Dorsolateral prefrontal cortex (tissue), 122 donors: ENCODE measurements at places on chromosomes 2 and 18.

GRCh38 chr2:242075696-242076095 lies 206.2 kb downstream of the RTP5 start:
- DNase-seq, result no peak

GRCh38 chr2:66569321-66569851 lies 134.5 kb downstream of the MEIS1 start:
- DNase-seq, result no peak

DNA sequence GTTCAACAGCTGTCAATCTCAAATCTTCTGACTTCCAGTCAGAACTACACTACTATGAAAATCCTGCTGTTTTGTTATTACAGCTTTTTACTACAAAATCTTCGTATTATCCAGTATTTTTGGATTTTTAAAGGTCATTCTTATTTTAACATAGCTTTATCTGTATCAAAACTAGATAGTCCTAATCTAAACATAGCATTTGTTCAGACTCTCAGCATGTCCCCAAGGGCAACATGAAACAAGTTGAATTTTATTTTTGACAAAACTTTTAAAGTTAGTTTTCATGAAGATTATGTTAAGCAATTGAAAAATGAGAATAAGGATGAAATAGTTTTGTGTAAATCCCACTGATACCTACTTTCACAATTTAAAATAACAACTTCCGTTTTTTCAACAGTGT lies 48.1 kb downstream of the PDE1A start:
- DNase-seq, result no peak

GRCh38 chr2:111199840-111200239 lies 79.1 kb downstream of the BCL2L11 start:
- DNase-seq, result no peak

GRCh38 chr2:241803387-241804325 lies 5.3 kb upstream of the NEU4 start:
- peak; percentile 79 for DNase-seq

DNA sequence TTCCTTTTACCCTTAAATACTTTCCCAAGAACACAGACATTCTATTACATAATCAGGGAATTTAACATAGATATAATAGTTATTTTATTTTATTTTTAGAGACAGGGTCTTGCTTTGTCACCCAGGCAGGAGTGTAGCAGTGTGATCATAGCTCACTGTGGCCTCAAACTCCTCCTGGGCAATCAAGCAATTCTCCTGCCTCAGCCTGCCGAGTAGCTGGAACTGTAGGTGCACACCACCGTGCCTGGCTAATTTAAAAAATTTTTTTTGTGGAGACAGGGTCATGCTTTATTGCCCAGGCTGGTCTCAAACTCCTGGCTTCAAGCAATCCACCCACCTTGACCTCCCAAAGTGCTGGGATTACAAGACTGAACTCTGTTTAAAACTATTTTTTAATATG lies 45.6 kb downstream of the SLC4A1AP start:
- no peak for DNase-seq

DNA sequence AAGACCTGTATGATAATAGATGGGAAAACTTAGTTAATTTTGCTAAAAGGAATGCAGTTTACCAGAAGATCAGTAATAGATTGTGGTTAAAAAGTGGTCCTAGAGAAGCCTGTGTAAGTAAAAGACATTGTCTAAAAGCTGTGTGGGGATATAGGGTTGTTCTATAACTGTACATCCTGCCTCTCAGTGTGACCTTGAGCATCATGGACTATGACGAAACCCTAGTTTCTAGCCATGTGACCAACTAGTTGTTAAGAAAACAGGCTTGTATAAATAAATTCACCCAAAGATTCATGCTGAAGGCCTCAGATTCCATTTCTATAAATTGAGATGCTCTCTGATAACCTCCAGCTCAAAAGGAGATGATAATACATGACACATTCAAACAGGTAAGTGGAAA lies 160.7 kb downstream of the IKZF2 start:
- no peak for DNase-seq

- no peak for DNase-seq
These were observed 107.0 kb downstream of the ACTR3 start for GRCh38 chr2:113996671-113997594.

DNA sequence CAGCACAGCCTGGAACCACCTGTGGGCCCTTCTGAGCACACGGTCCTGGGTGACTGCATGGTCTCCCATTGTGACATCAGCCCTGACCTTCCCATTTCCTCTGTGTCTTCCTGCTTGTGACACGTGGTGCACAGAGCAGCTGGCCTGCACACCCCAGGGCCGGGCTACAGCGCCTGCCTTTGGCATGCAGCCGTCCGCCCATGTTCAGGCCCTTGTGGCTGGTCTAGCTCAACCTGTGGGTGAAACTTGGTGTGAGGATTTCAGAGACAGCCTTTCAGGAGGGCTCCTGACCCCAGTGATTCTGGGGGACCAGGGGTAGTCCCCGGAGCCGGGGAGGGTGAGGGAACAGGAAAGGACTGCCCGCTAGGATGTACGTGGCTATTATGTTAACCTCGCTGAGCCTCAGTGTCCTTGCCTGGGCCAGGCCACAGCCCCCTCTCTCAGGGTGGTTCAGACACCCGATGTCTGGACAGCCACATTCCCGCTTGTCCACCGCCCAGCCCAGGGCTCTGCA lies 284.8 kb upstream of the HS6ST1 start:
- DNase-seq, result no peak

GRCh38 chr18:32919799-32920198 lies 147.0 kb upstream of the KLHL14 start:
- DNase-seq, result no peak

DNA sequence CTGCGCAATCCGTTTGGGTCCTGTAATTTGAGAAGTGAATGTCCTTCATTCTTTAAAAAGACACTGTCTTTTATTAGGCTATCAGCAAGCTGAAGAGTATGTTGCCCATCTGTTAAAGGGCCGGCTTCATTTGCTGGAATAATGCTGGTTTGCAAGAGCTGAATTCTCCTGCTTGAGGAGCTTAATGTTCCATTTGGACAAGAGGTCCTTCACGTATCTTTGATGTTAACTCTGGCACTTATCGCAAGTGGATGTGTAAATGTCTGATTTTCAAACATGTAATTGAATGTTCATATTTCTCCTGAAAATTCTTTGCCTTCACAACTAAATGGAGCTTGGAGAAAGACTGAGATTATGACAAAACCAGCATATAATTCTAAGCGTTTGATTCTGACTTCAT lies 280.8 kb upstream of the NRP2 start:
- no peak for DNase-seq

GRCh38 chr2:168948621-168949212 lies 47.6 kb downstream of the G6PC2 start:
- no peak for DNase-seq

DNA sequence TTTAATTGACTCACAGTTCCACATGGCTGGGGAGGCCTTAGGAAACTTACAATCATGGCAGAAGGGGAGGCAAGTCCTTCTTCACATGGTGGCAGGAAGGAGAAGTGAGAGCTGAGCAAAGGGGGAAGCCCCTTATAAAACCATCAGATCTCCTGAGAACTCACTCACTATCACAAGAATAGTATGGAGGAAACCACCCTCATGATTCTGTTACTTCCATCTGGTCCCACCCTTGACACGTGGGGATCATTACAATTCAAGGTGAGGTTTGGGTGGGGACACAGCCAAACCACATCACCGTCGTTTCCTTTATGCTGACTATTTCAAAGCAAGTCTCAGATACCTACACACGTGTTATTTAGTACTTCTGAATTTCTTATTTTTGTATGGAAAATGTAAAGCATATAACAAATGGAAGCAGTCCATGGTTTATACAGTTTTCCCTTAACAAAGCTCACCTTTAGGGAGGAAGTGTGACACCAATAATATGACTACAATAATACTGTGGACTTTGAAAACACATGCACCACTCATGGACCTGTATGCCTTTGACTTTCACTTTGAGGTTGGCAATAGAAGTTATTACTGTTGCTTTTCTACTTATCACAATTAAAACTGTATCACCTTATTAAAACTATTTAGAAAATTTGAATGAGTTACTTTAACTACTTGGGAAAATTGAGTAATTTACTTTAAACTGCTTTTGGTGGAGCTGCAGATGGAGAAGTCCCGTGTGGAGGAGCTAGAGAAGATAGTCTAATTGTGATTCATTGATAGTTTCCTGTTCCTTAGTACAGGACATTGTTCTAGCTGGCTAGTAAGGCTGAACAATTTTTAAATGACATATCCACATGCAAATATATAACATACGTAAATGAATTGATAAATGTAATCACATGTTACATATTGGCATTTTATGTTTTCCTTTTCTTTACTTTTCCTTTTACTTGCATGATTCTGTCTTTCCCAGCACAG lies 37.3 kb downstream of the MTCL1 start:
- no peak for DNase-seq

- DNase-seq, result no peak
These were observed 3.9 kb upstream of the ERMN start for GRCh38 chr2:157329524-157329923.

GRCh38 chr18:44724105-44724778 lies 43.6 kb downstream of the SETBP1 start:
- no peak for DNase-seq

- DNase-seq, result no peak
These were observed 251.9 kb downstream of the TTC32 start for GRCh38 chr2:19649785-19650380.

GRCh38 chr2:28926847-28927246 lies 32.4 kb downstream of the WDR43 start:
- DNase-seq, result no peak

DNA sequence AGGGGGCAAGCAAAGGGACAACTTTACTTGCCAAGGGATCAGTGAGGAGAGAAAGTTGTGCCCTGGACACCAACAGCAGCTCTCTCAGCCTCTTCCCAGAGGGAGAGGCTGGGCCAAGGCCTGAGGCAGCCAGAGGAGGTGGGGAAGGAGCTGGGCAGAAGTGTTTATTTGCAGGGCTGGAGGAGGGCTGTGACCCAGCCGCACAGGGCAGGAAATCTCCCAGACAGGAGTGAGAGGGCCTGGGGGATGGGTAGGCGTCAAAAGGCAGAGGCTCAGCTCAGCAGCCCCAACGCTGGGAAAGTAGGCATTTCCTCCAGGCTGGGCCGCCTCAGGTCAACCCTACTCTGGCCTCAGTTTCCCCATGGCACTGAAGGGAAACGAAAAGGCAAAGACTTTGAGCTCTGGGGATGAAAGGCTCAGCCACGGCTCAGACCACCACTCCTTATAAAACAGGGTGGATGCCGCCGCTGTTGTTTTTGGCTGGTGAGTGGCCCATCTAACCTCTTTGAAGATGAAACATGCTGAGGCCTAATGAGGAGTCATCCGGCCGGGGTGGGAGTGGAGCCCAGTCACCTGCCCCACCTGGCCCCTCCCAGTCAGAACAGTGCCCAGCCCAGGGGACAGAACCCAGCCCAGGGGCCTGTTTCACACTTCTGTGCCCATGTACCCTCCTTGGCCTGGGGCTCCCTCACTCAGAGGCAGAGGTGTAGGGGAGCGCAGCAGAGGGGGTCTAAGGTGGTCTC lies 21.9 kb upstream of the SEMA4C start:
- no peak for DNase-seq

DNA sequence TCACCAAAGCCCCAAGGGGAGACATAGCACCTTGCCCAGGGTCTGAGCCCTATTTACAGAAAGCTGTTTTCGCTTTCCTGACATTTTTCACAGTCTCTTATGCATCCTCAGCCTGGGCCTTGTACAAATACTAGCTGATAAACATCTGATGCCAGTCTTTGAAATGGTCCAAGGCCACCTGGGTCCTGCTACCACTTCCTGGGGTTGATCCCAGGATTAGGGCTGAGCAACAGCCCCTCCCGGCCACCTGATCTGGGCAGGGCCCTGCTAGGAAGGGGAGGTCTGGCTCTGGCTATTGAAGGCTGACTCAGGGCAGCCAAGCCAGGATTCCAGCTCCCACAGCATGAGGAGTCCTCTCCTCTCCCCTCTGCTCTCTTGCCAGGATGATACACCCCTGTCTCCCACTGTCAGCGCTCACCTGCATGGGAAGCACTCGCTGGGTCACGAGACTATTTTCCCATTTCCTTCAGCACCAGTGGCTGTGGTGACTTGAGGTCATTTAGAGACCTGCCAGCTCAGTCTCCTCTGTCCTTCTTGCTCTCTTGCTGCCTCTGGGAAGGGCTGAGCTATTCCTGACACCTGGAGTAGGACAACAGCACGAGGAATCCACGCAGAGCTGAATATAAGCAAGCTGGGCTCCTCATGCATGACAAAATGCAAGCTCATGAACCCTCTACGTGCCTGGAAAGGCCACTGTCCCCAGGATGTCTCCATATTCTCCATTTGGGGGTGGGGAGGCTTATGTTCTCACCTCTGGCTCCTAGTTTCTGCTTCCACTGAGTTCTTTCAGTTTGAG lies 53.0 kb upstream of the LGALSL start:
- DNase-seq, result no peak

DNA sequence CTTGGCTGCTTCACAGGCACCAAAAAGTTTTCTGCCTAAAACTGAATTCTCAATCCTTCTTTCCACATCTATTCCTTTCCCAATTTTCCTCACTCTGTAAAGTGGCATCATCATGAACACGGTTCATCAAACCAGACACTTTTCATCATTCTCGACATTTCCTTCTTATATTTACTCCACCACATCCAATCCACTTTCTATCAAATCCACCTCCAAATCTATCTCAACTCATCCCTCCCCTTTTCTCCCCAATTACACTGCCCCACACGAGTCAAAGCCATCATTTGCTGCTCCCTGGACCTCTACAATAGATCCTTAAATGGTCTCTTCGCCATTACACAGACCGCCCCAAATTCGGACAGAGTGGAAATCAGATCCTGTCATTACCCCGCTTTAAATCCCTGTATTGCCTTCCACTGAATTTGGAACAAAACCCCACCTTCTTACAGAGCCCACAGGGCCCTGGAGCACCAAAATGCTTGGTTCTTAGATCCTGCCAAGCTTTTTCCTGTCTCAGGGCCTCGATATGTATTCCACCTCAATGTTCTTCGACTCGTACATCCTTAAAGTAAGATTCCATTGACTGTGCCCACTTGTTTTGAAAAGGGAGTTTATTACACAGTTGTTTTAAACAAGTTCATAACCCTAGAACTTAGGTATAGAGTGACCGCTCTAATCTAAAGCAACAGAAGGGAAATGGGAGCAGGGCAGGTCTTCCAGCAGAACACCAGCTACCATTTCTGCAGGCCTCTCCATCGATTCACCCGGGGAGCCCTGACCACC lies 856 bp downstream of the ACAA2 start:
- DNase-seq, result no peak

DNA sequence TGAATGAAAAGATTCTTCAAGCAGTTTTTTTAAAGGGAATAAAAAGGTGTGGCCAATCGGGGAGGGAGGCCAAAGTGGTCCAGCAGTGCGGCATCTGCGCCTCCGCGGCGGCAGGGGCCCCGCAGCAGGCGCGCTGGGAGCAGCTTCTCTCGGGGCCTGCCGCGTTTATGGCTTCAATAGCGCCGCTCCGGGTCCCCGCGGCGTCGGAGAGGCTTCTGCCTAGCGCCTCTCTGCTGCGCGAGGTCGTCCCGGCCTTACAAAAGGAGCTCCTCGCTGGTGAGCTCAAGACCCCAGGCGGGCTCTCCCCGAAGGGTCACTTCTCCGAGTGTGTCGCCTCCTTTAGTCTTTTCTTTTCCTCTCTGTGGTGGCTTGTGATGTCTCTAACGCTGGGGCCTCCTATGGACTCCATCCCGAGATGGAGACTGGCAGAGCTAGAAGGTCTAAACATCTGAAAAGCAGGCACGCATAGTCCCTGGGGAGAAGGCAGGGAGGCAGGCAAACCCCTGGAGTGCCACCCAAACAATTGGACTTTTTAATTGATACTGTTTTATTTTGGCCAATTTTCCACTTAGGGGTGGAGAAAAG lies 67.1 kb downstream of the SUMO1 start:
- DNase-seq, result no peak
